Stimulated activated effector memory CD8-positive, alpha-beta T cell treated with anti-CD3 and anti-CD28 coated beads, Interleukin-12 subunit alpha, Interleukin-12 subunit beta, amount 100 ng/mL, for 72 hours (primary cell): ENCODE measurements at places on chromosomes 16 and 17.

GRCh38 chr17:47131761-47132160 lies 57.3 kb downstream of the CDC27 start:
- no peak for DNase-seq

DNA sequence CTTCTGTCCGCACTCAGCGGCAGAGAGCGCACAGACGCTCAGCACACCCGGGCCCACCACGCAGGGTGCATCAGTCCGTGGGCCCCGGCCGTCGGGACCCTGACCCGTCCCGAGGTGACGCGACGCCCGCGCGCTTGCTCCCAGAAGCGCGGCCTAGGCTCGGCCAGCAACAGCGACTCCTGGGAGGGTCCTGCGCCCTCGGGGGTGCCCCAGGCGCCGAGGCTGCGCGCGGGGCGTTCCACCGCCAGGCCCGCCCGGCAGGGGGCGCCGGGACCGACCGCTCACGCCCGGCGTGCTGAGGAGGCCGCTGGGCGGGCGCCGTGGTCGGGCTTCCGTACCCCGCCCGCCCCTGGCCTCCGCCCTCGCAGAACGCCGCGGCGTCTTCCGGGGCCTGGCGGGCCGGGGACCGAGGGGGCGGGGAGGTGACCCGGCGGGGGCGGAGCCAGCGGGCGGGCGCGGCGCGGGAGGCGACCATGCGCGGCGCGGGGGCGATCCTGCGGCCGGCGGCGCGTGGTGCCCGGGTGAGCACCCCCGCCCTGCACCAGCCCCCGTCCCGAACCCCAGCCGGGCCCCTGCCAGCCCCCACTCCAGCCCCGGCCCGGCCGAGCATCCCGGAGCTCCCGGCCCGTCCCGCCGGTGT lies at the start of gene CISD3:
TSS of gene CISD3 (plus strand) at position 456 of the 640 bp plus-strand sequence. CDS start at position 474, 18 bp downstream.
- DNase-seq: peak; percentile 87

GRCh38 chr17:55090079-55090492 lies 121.5 kb downstream of the STXBP4 start:
- peak; percentile 22 for DNase-seq

DNA sequence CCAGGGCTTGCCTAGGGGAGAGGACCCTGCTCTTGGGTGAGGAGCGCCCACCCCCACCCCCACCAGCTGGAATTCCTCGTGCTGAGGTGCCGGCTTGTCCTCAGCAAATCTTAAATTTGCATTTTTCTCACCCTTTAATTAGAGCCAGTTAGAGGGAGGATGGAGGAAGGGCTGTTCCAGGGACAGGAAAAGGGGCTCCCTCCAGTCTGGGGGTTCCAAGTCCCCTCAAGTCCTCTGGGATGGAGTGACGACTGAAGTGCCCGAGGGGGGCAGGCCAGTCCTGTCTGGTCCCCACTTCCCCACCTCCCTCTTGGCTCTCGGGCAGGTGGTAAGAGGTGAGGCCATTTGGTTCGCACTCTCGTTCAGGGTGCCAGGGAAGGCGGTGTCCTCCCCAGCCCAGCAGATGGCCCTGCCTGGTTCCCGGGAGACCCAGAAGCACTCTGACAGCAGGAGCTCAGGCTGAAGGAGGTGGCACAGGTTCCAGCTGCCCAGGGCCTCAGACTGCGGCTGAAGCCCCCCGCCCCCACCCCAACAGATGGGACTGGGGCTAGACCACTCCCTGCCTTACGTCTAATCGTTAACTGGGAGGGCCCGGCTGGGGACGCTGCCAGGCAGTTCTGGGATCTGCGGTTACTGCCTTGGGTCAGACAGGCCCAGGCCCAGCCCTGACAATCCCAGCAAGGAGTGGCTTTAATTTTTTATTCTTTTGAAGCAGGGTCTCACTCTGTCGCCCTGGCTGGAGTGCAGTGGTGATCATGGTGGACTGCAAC lies 2.2 kb downstream of the RAB26 start:
- DNase-seq: no peak

- no peak for DNase-seq
Measured at GRCh38 chr17:3167574-3167973, 29.7 kb upstream of the OR1A2 start.

DNA sequence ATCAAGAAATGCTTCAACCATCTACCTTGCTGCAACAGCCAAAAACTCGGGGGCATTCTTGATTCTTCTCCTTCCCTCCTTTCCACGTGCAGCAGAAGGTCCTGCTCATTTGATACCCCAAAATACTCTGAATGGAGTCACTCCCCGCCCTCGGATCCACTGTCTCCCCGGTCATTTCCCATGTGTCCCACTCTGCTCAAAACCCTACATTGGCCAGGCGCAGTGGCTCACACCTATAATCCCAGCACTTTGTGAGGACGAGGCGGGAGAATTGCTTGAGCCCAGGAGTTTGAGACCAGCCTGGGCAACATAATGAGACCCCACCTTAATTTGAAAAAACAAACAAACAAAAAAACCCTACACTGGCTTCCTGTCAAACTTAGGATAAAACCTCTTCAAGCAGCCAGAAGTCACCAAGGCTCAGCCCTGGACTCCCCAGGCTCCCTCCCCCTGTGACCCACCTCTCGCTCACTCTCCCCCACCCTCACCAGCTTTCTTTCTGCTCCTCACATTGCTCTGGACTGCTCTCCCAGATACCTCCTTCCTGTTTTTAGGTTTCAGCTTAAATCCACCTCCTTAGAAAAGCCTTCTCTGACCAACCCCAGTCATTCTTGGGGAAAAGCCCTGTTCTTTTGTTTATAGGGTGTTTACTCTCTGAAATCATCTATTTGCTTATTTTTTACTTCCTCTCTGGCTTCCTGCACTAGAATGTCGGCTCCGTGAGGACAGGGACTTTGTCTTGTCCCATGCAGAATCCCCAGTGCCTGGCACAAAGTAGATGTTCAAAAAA lies 2.8 kb downstream of the SLC13A2 start:
- no peak for DNase-seq

DNA sequence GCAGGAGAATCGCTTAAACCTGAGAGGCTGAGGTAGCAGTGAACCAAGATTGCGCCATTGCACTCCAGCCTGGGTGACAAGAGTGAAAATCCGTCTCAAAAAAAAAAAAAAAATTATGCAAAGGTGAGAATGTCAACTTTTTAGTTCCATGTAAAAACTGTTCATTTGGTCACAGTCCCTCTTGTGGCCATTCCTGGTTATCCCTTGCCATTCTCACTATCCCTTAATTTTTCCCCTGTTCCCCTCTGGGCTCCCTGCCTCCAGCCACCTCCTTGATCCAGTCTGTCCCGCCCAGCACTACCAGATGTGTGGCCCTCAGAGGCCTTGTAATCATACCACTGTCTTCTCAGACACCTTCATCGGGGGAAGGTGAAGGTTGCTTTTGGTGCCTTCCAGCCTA lies 23.4 kb downstream of the DCAF7 start:
- no peak for DNase-seq

- no peak for DNase-seq
Measured at GRCh38 chr17:14306596-14306995, 5.7 kb downstream of the HS3ST3B1 start.

DNA sequence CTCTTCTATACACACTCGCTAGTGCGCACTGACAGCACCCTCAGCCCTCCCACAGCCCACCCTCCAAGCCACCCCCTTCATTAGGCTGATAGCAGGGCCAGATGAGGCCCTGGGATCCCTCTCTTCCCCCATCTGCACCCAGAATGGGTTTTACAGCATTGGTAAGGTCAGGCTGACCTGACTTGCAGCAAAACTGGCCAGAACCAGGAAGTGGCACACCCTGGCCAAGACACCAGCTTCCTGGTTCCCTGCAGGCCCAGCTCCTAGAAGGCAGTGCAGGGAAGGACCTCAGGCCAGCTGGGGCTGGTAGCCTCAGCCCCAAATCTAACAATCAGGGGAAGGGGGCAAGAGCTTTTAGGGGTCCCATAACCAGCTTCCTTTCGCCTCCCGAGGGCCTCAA lies 50.0 kb upstream of the MRPS23 start:
- DNase-seq: no peak

- peak; percentile 69 for DNase-seq
Measured at GRCh38 chr16:69123910-69124309, 8.5 kb downstream of the CHTF8 start.

DNA sequence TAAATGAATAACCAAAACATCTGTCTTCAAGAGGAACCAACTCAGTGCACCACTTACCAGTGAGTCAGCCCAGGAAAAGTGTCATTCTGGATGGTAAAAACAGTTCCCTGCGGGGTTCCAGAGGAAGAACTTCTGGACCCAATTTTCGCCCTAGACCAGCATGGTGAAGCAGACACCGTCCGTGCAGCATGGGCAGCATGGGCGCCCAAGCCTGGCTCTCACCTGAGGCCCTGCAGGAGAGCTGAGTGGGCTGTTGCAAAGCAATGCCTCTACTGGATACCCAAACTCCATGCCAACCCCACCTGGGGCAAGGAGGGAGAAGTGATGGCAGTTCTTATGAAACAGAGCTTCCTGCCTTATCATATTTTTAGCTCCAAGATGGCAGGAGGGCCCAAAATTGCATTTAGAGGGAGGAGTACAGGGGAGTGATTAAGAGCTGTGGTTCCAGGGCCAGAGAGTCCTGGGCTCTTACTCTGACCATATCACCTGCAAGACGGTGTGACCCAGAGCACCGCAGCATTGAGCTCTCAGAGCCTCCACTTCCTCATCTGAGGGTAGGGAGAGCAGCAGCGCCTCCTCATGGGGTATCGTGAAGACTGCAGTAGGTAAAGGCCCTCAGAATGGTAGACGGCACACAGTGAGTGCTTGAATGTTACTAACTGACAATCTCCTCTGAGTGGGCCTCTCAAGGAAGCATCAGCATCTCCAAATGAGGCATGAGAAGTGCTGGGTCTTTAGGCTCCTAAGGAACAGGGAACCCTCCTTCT lies 16.6 kb upstream of the INPP5K start:
- DNase-seq: no peak

DNA sequence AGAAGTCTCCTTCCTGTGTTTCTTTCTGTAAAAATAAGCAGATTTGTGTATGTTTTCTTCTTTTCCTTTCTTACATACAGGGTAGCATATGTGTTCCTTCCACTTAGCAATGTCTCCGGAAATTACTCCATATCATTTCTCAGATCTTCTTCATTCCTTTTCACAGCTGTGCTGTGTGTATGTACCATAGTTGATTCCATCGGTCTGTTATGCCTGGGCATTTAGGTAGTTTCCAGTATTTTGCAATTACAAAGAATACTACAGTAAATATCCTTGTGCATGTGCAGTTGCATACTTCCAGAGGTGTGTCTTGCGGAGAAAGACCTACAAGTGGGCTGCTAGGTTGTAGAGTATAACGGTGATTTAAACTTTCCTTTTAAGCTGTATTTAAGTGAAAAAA lies 69.8 kb downstream of the CLEC16A start:
- no peak for DNase-seq

DNA sequence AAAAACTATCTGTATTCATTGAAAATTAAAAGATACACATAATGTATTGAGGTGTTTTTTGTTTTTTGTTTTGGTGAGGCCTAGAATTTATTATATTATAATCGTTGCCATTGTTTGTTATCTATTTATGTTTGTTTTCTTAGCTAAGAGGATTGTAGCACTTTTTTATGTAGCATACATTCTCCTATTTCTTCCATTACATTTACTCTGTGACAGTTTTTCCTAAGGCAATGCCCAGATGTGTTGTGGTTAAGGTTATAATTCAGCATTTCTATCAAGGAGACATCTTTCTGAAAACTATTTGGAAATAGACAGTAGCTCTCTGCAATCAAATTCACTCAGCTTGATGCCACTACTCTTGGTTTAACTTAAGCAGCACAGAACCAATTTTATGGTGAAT lies 161.6 kb downstream of the PPM1E start:
- no peak for DNase-seq

GRCh38 chr16:85173981-85174751 lies 61.9 kb upstream of the CIBAR2 start:
- no peak for DNase-seq

DNA sequence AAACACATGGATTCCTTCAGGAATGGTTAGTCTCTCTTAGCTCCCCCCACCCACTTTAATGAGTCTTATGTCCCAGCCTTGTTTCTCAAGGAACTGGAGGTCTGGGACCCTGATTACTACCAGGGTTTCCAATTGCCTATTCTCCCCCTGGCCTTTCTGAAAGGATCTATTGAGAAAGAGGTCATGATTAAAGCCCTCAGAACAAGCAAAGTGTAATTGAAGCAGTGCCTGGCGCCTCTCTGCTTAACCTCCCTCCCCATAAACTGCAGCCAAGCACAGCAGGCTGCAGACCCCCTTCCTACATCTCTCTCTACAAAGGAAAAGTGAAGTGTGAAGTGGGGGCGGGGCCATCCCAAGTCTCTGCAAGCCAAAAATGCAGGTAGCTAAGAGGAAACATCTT lies 159.7 kb upstream of the CDH11 start:
- DNase-seq: no peak

DNA sequence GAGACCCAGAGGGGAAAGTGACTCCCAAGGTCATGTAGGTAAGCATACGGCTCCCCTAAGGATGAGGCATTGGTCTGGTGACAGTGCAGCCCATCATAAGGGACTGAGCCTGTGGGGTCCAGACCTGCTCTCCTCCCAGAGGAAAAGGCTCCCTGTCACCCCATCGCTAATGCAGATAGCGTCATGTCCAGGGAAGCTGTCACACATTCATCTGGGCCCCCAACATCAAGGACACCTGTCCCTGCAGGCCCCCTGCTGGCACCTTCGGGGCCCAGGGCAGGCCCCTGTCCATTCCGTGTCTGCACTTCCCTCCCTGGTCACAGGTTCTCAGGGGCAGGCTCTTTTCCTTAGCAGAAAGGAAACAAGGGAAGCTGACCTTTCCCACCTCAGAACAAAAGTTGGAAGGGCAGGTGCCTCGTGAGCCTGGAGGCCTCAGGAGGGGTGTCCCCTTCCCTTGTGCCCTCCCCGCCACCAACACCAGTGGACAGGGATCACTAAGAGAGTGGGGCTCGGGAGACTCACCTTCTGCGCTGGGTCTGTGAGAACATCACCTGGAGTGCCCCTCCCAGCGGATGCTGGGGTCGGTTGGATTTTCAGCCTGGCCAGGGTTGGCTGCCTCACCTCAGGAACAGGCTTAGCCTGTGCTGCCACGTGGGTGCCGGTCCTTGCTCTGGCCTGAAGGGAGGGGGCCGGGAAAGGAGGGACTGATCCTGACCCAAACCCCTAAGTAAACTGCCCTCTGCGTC lies 17.3 kb upstream of the LASP1NB start:
- DNase-seq: no peak

- no peak for DNase-seq
Measured at GRCh38 chr16:14613991-14614390, 16.1 kb downstream of the PARN start.

DNA sequence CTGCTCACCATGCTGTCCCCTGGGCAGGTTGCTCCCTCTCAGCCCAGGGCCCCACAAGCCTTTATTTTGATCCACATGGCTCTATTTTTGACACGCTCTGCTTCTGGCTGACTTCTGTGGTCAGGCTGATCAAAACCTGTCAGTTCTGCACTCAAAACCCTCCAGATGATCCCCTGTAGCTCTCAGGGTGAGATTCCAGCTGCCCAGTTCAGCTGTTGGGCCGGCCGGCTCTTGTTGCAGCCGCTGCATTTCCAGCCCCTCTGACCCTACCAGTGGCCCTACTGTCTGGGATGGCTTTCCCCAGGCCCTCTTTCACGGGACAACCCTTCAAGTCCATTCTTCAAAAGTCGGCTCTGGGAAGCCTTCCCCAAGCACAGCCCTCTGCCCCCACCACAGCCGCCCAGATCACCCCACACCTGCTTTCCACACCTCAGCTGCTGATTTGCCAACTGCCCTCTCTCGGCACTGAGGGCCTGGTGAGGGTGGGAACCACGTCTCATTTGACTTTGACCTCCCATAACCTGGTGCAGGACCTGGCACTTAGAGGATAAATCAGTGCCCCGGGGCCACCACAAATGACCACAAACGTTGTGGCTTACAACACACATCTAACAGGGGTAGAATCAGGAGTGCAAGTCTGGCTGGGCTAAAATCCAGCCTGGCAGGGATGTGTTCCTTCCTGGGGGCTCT lies 16.3 kb upstream of the CACNG4 start:
- DNase-seq: no peak

GRCh38 chr16:54056921-54057320 lies 229.7 kb downstream of the IRX3 start:
- no peak for DNase-seq
